ENCODE measurements at places on chromosomes 12 and 14.

DNA sequence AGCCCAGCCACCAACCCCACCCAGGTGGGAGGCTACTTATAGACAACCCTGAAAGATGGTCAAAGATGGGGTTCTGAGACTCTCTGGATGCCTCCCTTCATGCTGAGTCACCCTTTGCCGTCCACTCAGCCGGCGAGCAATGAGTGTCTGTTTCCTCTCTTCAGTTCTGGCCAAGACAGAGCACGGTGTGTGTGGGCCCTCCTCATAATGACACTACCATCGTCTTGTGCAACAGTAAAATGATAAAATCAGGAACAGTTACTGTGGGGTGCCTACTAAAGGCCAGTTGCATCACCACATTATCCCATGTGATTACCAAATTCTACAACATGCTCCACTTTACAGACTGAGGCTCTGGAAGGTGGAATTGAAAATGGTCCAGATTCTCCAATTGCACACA, 7.0 kb upstream of the BDKRB1 start:
- DNase-seq = peak; percentile 98

GRCh38 chr14:96309896-96310330, 53.2 kb downstream of the ATG2B start:
- peak; percentile 6 for DNase-seq

- DNase-seq = peak; percentile 9
Observed at GRCh38 chr14:59037086-59037485, 151.4 kb upstream of the DAAM1 start.

GRCh38 chr14:37599507-37600368, 4.3 kb downstream of the TTC6 start:
- peak; percentile 35 for DNase-seq

DNA sequence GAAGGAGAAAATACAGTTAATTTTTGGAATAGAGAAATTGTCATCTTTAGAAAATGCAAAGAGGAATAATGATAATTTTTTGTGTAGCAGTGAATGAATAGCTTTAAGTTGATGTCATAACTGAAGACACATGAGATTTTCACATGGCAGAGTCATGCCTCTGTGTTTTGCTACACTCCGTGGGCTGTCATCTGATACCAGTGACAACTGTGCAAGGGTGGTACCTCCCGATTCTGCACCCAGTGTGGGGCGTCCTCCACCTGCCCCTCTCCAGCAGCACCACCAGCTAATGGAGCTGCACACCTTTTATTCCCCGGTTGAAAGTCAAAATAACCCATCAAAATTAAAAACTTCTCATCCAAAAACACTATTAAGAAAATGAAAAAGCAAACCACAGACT, 47.2 kb downstream of the ANKRD9 start:
- DNase-seq = peak; percentile 36

- DNase-seq = no peak
Observed at GRCh38 chr12:44225149-44225510, 389.2 kb downstream of the TMEM117 start.

- DNase-seq = peak; percentile 82
Observed at GRCh38 chr12:113242026-113242418, 20.8 kb downstream of the TPCN1 start.

- DNase-seq = no peak
Observed at GRCh38 chr14:85165094-85165493, 364.9 kb upstream of the FLRT2 start.

GRCh38 chr12:104697186-104697585, 240.4 kb downstream of the CHST11 start:
- peak; percentile 37 for DNase-seq

DNA sequence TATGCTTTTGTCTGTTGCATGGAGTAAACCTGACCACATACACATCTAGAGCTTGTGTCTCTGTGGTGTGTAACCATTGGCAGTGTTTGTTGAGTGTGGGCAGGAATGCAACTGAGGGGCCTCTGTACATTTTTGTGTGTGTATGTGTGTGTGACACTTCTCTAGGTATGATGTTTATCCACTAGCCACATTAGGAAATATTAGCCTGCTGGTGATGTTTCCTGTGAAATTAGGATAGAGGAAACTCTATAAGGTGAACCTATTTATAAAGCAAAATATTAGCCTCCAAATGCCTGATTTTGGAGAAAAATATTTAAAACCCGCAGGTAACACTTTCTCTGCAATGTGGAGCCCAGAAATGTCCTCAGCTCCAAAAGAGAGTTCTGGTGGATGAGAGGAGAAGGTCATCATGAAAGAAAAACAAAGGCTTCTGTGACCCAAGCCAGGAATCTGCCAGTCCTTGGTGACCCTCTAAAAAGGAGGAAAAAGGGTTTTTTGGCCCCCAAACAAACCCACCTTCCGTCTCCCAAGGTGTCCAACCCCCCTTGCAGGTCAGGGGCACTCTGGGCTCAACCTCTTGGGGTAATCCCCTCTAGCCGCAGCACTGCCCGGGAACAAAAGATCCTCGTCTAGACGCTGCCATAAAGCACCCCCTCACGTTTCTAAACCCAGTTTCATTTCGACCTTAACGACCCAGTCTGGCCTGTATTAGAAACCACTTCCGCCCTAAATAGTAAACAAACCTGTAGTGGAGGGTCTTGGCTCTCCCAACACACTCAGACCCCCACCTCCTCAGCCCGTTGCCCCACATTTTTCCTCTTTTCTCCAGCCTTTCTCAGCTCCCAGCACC, 3.1 kb upstream of the HOTAIR start:
- DNase-seq = no peak

- DNase-seq = no peak
Observed at GRCh38 chr14:80602946-80603345, 338.6 kb downstream of the CEP128 start.

DNA sequence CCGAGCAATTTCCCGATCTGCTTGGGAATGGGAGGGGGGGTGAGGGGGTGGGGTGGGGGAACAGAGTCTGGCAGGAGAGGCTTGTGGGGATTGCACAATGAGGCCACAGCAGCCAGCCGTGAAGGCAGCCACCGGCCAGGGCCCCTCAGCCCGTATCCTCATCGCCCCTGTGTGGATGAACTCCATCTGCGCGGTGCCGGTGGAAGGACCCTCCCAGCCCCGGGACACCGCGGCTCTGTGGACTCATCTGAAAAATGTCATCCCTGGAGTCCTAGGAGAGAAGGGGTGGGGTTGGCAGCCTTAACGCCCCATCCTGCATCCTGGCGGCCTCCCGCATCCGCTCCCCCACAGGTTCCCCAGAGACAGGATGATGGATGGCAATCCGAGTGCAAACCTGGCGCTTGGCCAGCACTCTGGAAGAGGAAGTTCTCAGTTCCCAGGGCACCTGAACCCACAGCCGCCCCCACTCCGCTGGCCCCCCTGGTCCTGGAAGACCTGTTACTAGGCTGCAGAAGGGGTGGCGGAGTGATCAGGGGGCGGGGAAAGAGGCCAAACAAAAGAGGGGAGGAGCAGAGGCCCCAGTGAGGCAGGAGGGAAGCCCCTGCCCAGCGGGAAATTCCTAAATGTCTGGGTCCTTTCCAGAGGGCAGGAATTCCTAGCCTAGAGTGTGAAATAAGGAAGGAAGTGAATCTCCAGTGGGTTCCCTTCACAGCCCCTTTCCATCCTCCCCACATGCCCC, 1.2 kb upstream of the TNFAIP2 start:
- DNase-seq = peak; percentile 63

Measured in GM23248 (cell line).